ENCODE measurements at places on chromosomes 11 and 22. TPM values are rescaled to one million over a fixed set of nuclear protein-coding genes. Genes with fewer than 3 reads are reported as not detected.

DNA sequence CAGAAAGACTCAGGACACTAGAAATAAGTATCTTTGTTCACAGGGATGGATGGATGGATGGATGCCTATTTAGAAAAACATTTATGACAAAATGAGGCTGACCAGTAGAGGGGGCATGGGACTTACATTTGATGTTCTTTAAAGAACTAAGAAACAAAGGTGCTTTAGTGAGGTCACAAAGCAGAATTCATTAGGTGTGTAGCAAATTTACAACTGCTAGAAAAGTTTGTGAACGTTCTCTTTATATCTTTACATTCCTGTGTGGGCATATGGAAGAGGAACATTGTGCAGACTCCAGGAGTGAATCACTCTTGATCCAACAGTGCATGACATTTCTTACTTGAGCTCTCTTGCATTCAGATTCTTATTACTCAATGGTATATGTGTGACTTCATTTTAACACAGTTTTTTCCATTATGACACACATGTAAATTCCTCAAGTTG, 15.8 kb upstream of the SIK2 start:
- peak; percentile 80 for DNase-seq

Gene FADS3
- total RNA-seq, result 48.0 TPM

Gene KRTAP5-2
- total RNA-seq, result not detected

DNA sequence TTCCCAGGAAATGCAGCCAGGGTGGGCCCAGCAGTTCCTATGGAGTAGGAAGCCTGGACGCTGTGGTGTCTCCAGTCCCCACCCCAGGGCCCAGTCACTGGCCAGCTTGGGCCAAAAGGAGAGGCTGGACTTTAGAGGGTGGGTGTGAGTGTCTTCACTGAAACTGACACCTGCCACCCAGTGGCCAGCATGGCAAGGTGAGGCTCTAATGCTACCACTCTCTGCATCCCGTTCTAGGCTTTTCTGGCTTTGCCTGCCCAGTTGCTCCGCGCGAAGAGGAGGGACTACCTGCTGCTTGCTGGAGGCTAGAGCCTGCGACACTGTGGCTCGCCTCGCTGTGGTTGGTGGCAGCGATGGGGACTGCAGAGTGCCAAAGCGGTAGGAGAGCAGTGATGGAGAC, 35.4 kb downstream of the C22orf42 start:
- no peak for DNase-seq

Gene SCGB1A1
- not detected for total RNA-seq

GRCh38 chr11:110327508-110327907, 31.1 kb upstream of the RDX start:
- no peak for DNase-seq

- DNase-seq, result no peak
Measured at GRCh38 chr11:70721006-70721405, 322.7 kb downstream of the CTTN start.

DNA sequence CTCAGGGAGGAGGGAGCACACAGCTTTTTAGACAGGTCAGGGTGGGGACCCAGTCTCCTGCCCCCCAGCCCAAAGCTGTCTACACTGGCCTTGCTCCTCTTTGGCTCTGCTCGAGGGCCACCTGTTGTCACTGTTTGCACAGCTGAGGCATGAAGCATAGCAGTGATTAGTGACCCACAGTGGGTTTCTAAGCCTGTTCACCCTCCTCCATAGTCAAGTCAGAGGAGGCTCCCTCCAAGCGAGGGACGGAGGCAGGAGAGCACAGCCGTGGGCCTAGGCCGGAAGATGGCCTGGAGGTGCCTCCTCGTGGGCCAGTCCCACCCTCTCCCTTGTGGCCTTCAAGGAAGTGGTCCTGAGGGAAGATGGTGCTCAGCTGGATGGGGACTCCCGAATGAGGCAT, 241.1 kb downstream of the GRIK4 start:
- DNase-seq, result no peak

Gene LDHAL6A
- total RNA-seq, result not detected

DNA sequence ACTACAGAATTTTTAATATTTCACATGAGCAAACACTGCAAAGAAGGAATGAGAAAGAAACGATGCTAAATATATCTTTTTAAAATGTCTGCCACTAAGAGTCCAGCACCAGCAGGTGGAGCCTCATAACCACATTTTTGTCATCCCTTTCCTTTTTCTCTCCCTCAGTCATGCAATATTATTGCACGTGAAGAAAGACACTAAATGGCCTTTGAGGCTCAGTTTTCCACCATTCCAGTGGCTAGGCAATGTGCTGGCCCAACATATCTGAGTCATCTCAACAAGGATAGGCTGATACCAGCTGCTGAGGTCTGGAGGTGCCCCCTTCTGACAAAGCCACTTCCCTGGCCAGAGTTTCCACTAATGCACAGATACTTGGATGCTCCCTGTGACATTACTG, 1.8 kb downstream of the ALKBH8 start:
- no peak for DNase-seq

Gene CABP4
- not detected for total RNA-seq

DNA sequence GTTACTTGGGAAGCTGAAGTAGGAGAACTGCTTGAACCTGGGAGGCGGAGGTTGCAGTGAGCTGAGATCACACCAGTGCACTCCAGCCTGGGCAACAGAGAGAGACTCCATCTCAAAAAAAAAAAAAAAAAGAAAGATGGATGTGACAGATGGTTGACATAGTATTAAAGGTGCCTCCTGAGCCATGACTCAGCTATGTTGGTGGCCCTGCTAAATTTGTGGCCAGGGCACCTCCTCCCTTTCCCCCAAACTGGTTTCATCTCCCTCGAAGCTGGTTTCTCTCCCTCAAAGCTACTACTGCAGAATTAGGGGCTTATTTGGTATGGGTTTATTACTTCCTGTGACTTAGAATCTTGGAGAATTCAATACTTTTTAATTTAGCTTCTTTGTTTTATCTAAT, 31.5 kb downstream of the SDHD start:
- no peak for DNase-seq

DNA sequence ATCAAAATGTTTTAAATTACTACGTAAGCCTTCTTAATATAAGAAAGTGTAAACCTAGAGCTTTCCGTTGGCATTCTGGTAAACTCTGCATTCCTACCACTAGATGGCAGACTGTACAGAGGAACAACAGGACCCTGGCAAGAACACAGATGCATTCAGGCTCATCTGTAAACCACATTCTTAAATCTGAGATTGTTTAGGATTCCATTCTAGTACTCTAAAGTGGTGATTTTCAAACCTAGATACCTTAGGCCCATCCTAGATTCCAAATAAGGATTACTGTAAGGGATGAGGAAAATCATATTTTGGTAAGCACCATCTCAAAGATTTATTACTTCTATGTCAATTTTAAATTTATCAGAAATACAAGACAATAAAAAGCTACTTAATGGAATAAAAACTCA, 26.9 kb downstream of the PICALM start:
- peak; percentile 73 for DNase-seq

All from epithelial cell of proximal tubule (primary cell).